ENCODE measurements at places on chromosomes 16 and 17. TPM values are rescaled to one million over a fixed set of nuclear protein-coding genes. Genes with fewer than 3 reads are reported as not detected.

DNA sequence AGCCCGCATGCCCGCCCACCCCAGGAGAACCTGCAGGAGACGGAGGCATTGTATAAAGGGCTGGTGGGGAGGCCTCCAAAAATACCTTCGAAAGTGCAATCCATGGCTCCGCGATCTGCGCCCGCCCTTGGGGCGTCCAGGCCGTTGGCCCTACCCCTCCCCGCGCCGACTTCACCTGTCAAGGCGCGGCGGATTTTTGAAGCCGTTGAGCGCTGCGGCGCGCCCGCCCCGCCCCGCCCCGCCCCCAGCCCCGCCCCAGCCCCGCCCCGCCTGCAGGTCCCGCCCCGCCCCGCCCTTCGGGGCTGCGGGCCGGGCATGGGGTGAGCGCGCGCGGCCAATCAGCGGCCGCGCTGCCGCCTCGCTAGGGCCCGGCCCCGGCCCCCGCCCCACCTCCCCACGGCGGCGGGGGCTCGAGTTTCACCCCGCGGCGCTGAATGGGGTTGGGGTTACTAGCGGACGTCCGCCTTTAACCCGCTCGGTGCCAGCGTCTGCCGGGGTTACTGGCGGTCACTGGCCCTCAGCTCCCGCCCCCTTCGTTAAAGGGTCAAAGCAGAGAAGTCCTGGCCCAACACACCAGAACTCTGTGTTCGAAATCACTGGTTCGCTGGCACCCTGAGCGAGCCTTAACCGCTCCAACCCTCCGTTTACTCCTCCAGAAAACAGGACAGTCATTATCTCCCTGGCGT lies 13.2 kb downstream of the SREBF1 start:
- peak; percentile 79 for DNase-seq

The CLEC3A gene
- total RNA-seq: not detected

- no peak for DNase-seq
These were observed 386.4 kb upstream of the TNRC6C start for GRCh38 chr17:77572065-77572601.

The CDH3 gene
- 1.0 TPM for total RNA-seq

- DNase-seq: no peak
These were observed 13.4 kb downstream of the GINS2 start for GRCh38 chr16:85675251-85675874.

DNA sequence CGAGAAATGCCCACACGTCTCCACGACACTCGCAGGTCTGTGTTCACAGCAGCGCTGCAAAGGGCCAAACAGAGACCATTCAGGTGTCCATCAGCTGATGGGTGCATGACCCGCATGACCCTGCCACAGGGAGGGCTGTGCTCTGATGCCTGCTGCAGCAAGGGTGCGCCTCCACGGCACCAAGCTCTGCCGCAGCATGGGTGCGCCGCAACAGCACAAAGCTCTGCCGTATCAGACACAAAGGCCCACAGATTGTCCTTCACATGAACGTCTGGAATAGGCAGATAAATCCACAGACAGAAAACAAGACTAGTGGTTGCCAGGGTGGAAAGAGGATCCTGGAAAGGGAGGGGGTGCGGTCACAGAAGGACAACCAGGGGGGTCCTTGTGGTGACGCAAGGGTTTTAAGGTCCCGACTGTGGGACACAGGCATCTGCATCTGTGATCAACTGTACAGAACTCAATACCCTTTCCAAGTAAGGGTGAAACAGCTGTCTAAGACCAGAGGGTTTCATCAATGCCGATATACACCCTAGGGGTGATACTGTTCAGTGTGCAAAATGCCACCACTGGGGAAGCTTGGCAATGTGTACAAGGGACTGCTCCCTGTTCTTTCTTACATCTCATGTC lies 121.0 kb downstream of the ANKRD11 start:
- DNase-seq: no peak

GRCh38 chr17:17146786-17147406 lies 59.2 kb downstream of the PLD6 start:
- no peak for DNase-seq

GRCh38 chr16:11586856-11587642 lies at the start of gene LITAF:
Gene LITAF (minus strand): TSS chr16:11586919. CDS start chr16:11556730, 30,189 bp downstream.
- peak; percentile 61 for DNase-seq

- no peak for DNase-seq
These were observed 88.0 kb upstream of the CBX4 start for GRCh38 chr17:79927136-79927661.

GRCh38 chr17:68792873-68793272 lies 162.3 kb downstream of the ABCA8 start:
- no peak for DNase-seq

DNA sequence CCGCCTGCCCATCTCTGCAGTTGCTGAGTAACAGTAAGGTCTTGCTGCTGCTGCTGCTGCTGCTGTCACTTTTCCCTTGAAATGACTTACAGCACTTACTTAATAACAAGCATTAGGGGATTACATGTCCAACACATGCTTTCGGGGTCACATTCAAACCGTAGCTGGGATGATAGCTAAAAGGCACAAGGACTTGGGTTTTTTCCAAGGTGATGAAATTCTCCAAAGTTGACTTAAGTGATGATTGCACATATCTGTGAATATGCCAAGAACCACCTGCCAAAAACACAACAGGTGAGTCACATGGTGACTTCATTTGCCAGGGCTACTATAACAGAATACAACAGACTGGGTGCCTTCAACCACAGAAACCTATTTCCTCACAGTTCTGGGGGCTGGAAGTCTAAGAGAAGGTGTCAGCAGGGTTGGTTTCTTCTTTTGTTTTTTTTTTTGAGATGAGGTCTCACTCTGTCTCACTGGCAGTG lies 121.9 kb upstream of the TNRC6C start:
- DNase-seq: no peak

The SLC16A13 gene
- total RNA-seq: 5.0 TPM

The CCL16 gene
- total RNA-seq: not detected

DNA sequence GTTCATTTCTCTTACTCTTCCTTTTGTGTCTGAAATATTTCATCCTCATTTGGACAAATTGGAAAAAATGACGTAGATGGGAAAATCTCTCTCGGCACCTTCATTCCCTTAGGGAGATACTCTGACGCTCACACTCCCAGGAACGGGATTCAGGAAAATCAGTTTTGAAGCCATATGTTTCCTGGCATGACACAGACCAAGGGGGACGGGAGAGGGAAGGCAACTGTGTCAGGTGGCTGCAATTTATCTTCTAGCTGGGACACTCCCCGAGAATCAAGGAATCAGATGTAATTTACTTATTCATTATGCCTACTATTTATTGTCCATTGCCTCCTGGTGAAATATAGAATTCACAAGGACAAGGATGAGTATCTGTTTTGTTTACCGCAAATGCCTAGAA lies 65.5 kb downstream of the IRX5 start:
- DNase-seq: no peak

DNA sequence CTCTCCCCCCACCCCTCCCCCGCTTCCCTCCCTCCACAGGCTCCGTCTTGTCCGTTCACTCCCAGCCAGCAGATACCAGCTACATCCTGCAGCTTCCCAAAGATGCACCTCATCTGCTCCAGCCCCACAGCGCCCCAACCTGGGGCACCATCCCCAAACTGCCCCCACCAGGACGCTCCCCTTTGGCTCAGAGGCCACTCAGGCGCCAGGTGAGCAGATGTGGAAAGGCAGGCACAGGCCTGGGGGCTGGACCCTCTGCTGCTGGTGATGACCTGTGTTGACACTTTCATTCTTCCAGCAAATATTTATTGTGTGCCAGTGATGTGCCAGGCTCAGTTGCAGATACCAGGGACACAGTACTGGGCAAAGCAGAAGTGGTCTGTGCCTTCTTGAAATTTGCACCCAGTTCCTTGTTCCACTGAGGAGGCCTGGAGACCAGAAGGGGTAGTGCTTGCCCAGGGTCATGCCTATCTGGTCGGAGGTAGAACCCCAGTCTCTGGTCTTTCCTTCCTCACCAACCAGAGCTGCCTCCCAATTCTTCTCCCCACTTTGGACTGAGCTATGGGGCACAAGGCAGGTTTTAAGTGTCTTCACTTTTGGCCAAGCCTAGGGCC lies 10.3 kb upstream of the ABCC3 start:
- no peak for DNase-seq

The C1QL1 gene
- 0.18 TPM for total RNA-seq

DNA sequence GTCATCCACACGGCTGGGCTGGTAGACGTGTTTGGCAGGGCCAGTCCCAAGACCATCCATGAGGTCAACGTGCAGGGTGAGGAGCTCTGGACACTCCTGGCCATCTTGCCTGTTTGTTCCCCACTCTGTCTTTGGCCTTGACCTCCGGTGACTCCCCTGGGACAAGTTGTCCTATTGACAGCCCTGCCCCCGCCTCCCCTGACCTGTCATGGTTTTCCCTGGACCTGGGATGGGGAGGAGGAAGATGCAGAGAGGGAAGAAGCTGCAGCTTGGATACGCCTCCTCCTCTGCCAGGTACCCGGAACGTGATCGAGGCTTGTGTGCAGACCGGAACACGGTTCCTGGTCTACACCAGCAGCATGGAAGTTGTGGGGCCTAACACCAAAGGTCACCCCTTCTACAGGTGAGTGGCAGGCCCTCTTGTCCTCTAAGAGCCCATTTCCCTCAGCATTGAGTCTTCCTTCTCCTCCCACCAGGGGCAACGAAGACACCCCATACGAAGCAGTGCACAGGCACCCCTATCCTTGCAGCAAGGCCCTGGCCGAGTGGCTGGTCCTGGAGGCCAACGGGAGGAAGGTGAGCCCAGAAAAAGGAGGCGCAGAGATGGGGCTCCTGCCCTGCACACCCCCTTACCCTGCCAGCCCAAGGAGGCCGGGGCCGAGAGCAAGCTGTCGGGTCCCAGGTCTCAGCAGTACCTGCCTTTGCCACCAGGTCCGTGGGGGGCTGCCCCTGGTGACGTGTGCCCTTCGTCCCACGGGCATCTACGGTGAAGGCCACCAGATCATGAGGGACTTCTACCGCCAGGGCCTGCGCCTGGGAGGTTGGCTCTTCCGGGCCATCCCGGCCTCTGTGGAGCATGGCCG lies 1.4 kb downstream of the HSD3B7 start:
- DNase-seq: no peak

The ZNF469 gene
- total RNA-seq: 0.54 TPM

The TOX3 gene
- total RNA-seq: not detected

The FOXC2 gene
- total RNA-seq: not detected

- DNase-seq: no peak
These were observed 52.0 kb upstream of the TEKT3 start for GRCh38 chr17:15393414-15393813.

The CBX2 gene
- total RNA-seq: 3.3 TPM

The WNK4 gene
- total RNA-seq: 1.7 TPM

The TSPAN10 gene
- 0.75 TPM for total RNA-seq

- no peak for DNase-seq
These were observed 24.8 kb downstream of the HS3ST3A1 start for GRCh38 chr17:13576661-13577526.

GRCh38 chr17:11499881-11500280 lies 98.4 kb upstream of the DNAH9 start:
- DNase-seq: no peak

The SAMD14 gene
- total RNA-seq: 1.3 TPM

DNA sequence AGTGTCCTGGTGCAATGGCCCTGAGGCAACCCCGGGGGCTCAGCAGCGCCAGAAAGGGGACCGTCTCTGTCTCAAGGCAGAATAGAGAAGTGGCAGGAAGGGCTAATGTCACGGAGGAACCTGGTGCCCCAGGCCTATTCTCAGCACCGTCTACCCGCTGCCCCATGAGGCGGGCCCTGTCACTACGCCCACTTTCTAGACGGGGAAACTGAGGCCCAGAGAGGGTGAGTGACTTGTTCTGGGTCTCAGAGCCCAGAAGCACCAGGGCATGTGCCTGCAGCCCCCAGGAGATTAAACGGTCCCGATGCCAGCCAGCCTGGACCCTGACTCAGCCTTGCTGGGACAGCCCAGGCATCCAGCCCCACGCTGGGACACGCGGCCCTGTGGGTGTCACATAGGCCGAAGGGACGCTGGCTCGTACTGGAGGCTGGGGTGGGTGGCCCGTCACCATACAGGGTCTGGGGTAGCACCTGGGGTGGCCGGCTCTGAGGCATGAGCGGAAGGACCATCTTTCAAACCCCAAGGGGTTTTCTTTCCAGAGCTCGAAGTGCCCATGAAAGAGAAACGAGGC lies 40.2 kb upstream of the PABPN1L start:
- DNase-seq: no peak

DNA sequence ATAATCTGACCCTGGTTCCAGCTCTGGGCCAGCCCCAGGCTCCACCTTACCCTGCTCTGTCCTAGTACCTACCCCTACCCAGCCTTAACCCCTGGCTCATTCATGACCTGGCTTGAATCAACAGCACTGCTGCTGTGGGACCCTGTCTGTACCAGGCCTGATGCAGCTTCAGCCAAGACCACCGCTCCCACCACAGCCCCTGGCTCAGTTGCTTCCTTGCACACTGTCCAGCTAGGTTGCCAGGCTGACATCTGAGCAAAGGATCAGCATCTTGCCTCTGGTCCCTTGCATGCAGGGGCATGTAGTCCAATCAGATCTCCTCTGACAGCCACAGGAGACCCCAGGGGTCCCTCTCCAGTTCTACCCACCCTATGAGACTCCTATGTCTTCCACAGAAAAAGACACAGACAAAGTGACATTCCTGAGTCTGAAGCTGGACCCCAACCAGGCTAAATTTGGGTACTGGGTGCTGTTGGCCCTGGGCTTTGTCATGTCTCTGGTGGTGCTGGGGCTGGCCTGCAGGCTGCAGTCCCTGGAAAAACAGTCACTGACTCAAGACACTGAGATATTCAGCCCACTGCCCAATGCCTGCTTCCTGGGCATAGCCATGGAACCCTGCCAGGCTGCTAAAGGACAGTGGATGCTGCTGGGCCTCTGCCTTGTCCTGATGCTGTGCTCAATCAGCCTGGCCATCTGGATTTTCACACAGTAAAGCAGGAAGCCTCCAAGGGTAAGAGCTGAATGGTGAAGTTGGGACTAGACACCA lies 3.9 kb upstream of the KCNH6 start:
- no peak for DNase-seq

DNA sequence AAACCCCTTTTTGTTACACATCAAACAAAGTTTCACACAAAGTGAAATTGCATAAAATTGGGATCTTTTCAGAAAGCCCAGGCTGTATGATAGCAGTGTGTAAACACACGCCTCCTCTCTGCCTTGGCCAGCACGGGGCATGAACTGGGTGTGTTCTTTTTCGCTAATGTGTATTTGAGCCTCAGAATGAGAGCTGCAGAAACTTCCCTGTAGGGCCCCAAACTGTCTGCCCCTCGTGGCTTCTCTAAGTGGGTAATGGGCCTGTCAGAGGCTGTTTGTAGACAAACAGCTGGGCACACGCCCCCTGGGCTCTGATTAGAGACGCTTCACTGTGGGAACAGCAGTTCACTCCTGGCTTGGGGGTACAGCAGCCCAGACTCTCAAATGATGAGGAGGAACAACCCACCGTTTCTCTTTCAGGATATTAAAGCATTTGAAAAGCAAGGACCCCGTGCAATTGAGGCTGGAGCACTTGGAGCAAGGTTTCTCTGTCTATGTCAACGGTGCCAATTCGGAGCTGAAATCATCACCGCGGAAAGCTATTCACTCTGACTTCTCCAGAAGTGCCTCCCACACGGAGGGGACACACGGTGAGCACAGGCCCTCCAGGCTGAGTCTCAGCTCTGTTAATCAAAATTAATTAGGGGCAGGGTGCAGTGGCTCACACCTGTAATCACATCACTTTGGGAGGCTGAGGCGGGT lies 78.4 kb downstream of the KATNIP start:
- no peak for DNase-seq

GRCh38 chr17:29095439-29095838 lies 52.5 kb downstream of the PIPOX start:
- DNase-seq: no peak

The MVD gene
- 91.6 TPM for total RNA-seq

GRCh38 chr17:53792997-53793396 lies 29.7 kb upstream of the KIF2B start:
- no peak for DNase-seq

The USP43 gene
- total RNA-seq: 1.1 TPM

Measured in activated naive CD4-positive, alpha-beta T cell treated with anti-CD3 and anti-CD28 coated beads, Interleukin-2, amount 50 U/mL, for 72 hours (primary cell).